Trophoblast cell (in vitro differentiated cells and primary cell): ENCODE measurements at places on chromosomes 1 and 21.
A peak's percentile ranks its signal among the peaks of the same experiment; 100 is the strongest.

GRCh38 chr1:1020415-1021009, 592 bp downstream of the AGRN start:
- DNase-seq: no peak

- DNase-seq: peak; percentile 62
Measured at GRCh38 chr1:195663549-195664280, 944.5 kb downstream of the KCNT2 start.

DNA sequence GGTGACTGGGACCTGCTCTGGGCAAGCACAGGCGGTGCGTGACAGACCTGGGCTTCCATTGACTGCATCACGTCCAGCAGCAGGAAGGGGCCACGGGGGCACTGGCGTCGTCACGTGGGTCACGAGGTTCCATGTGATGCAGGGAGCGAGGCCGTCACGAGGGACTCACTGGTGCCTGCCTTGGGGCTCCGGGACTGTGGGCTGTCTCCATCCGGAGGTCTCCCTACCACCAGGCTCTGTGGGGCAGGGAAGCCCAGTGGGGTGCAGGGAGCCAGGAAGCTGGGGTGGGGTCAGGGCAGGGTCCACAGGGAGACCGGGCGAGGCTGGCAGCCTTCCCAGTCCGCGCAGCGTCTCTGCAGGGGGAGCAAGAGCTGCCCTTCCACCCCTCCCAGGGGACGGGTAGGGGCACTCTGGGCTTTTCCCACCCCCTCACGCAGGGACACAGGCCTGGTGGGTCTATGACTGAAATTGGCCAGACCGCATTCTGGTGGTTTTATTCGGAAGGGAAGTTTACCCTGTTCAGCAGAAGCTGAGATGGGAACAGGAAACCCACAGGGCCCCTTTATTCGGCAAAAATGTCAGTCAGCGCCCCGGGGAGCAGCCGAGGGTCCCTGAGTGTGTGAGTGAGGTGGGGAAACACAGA, 416 bp upstream of the TNFRSF14 start:
- DNase-seq: peak; percentile 54

DNA sequence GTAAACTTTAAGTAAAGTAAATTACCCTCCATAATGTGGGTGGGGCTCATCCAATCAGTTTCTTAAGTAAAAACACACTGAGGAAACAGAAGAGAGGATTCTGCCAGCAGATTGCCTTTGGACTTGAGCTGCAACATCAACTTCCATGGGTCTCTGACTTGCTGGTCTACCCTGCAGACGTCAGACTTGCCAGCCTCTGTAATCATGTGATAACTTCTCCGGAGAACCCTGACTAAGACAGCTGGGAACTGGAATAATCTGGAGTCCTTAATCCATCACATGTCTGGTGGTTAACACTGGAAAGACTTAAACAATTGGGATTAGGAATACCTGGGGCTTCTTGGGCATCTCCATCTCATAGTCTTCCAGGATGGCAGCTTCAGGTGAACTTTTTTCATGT, 13.2 kb upstream of the CEP350 start:
- no peak for DNase-seq

DNA sequence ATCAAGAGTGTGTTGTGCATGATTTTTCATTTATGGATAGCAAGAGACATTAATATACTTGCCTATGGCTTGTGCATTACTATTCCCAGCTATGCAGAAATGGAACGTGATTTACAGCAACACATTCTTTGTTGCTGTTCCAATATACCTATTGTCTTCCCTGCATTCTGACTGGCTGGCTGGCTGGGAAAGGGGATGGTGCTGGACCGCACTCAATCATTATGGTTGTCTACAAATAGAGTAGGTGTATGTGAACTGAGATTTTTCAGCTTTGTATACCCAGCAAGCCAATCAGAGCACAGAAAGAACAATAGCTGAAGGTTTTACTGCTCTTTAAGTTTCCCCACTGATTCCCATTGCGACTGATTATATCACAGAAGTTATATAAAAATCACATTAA, 167.5 kb downstream of the ATG4C start:
- no peak for DNase-seq

DNA sequence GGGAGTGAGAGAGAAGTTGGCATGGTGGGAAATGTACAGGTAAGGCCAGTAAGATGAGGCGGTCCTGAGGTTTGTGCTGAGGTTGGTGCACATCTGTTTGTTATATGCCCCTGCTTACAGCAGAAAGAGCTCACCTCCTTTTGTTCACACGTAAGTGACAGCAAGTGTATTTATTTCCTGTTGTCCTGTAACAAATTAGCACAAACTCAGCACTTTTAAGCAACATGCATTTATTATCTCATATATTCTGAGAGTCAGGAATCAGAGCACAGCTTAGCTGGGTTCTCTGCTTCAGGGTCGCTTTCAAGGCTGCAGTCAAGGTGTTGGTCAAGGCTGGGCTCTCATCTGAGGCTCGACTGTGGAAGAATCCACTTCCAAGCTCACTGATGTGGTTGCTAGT, 45.8 kb downstream of the TENT5C start:
- no peak for DNase-seq

GRCh38 chr1:208231881-208232661, 12.1 kb downstream of the PLXNA2 start:
- no peak for DNase-seq

DNA sequence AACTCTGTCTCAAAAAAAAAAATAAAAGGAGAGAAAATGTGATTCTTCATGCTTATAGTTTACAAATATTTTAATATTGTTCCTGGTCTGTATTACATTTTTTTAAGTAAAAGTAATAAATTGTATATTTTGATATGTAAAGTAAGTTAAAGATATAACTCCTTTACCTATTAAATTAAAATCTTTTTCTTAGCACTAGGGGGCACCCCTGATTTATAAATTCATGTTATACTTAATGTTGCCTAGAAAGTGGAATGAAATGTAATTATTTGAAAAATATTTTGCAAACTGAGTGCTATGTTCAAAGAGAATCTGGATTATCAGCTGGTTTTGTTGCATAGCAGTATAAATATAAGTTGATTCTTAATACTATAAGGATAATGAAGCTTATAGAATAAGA, 49.2 kb downstream of the RALGPS2 start:
- DNase-seq: peak; percentile 25

GRCh38 chr1:31934706-31935629, 3.2 kb downstream of the PTP4A2 start:
- peak; percentile 44 for DNase-seq

GRCh38 chr1:2816786-2817185, 15.3 kb upstream of the TTC34 start:
- DNase-seq: no peak

- peak; percentile 44 for DNase-seq
Measured at GRCh38 chr1:153277852-153278251, 18.4 kb downstream of the LORICRIN start.

- no peak for DNase-seq
Measured at GRCh38 chr21:46264046-46264689, 21.2 kb downstream of the MCM3AP start.

- DNase-seq: no peak
Measured at GRCh38 chr1:181482001-181482430, 1.3 kb upstream of the CACNA1E start.

DNA sequence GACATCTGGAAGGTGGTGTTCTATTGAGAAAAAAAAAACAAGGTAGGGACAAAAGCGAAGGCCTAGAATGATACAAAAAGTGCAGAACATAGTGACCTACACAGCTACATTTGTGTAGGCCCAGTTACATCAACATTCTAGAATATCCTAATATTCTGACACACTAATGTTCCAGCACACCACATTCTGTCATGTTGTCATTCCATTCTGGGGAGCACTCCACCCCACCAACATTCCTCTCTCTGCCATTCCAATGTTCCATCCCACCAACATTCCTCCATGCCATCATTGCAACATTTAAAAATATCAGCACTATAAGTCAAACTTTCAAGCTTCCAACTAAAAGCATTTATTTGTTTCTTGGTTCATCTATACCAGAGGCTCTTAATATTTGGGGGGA, 28.5 kb downstream of the COA7 start:
- DNase-seq: no peak

GRCh38 chr1:182649041-182649440, 35.3 kb downstream of the RGS8 start:
- no peak for DNase-seq

DNA sequence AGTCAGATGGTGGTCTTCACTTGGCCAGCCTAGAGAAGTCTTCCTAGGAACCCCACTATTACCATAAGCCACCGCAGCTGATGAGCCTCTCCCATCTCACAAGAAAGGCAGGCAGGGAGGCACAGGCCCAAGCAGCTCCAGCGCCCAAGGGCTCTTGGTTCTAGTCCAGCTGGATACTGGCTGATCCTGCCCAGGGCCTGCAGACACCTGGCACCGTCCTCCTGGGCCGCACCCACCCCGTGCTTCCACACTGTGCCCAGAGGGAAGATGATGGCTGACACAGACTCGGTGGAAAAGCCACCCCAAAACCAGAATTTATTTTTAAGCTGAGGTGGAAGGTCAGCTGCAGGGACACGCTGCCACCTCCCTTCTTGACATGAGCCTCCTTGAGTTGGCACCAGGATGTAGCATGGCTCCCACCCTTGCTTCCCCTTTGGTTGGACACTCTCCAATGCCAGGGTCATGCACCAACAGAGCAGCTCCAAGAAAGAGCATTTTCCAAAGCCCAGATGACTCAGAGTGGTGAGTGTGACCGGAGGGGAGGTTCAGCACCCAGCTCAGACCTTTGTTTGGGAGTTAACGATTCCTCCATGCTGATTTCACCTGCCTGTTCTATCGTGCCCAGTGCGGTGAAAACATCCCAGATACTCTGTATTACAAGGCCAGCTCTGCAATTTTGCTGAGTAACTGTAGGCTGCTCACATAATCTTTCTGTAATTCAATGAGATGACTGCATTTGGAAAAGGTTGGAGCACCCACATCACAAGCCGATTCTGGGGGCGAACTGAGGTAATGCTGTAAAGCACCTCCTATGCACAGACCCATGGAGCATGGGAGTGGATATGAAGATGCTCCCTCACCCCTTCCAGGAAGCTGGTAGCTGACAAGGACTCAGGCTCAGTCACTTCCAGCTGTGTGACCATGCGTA, 63.1 kb upstream of the SLC2A1 start:
- no peak for DNase-seq

DNA sequence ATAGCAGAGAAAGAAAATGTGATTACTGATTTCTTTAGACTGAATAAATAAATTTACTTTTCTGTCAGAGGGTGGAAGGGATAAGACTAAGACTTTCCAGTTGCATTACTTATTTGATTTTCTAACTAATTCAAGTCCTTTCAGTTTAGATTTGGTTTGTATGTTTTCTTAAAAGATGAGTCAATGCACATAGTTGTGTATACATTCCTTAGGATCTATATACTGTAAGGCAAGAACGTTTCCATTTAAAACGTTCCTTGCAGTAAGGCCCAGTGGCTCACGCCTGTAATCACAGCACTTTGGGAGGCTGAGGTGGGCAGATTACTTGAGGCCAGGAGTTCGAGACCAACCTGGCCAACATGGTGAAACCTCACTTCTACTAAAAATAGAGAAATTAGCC, 14.5 kb upstream of the SERTAD4 start:
- DNase-seq: no peak

GRCh38 chr1:30328401-30329262, 394.8 kb downstream of the MATN1 start:
- DNase-seq: no peak

DNA sequence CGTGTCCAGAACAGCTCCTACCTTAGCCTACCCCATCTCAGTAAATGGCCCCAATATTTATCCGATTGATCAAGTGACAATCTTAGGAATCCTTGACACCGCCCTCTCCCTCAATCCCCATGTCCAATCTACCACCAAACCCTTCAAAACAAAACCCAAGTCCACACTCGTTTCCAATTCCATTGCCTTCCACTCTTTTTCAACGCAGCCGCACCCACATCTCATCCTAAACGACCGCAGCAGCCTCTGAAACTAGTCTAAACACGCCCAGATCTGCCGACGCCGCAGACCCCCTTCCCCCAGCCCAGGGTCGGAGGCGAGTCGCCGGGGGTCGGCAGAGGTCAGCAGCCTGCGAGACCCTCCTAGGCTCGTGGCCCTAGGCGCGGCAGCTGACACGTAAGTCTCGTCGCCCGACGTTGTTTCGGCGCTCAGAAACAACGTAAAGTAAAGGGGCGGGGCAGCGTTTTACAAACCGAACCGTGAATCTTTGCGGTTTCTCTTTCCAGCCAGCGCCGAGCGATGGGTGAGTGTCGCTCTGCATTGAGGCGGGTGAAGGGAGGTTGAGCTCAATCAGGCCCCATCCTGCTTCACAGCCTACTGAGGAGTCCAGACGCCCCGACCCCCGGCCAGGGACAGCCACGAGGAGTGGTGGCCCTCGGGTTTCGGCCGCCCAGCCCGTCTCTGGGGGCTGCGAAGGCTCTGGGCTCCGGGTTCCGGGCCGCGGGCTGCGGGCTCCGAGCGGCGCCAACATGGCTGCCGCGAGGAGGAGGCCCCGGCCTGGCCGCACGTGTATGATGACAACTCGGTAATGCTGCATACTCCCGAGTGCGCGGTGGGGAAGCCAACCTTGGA, at the start of gene RPS8:
Gene RPS8, plus strand, starts transcription at position 463 of the 852 bp plus-strand sequence. Its CDS starts 57 bp downstream, at position 520.
- peak; percentile 97 for DNase-seq

GRCh38 chr1:121458291-121459048, 273.7 kb downstream of the SRGAP2C start:
- DNase-seq: no peak

DNA sequence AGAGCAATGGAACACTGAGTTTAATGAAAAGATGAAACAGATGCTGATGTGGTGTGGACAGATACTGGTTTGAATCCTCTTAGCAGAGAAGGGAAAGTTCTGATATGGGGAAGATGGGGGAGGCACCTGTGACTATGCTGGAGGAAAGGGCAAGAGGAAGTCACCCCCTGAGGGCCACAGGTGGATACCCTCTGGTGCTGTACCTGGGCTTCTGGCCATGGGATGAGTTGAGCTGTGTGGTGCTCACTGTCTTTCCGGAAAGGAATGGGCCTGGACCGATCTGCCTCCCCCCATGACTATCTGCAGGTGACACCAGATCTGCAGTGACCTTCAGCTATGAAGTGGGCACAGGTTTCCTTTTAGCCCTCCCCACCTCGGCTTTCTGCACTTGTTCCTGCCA, 52.4 kb downstream of the IER5 start:
- no peak for DNase-seq

DNA sequence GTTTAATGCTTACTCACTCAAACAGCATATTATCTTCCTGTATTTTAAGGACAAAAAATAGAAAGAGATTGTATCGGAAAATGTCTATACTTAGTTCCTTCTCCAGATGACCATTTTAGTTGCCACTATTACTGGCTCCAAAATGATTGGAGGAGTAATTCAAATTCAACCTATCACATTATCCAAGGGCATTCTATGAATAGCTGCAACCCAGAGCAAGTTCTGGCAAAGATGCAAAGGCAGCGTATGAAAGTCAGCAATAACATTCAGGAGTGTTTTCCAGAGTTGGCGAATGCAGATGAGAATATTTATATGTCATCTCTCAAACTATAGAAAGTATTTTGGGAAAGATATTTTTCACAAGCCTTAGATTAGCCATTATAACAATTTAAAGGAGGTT, 389.8 kb upstream of the ADGRL2 start:
- no peak for DNase-seq

GRCh38 chr1:39866767-39867166, 16.5 kb downstream of the TRIT1 start:
- DNase-seq: no peak

DNA sequence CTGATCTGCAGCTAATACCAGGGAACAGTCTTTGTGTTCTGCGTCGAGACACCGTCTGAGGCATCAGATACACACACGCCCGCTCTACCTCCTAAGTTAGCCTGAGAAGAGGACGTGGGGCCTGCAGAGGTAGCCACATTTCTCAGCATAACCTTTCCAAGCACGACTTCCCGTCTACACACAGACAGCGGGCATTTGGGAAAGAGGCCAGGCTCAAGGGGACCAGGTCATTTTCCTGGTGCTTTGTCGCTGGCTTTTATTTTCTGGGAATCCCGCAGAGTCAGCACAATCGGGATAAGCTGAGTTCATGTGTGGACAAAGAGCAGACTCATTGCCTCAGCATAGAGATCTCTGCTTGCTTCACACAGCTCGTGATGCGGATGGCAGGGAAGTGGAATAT, 72.5 kb upstream of the SMYD2 start:
- no peak for DNase-seq
